GDM1 (cell line): ENCODE measurements at places on chromosomes 12 and 14.

DNA sequence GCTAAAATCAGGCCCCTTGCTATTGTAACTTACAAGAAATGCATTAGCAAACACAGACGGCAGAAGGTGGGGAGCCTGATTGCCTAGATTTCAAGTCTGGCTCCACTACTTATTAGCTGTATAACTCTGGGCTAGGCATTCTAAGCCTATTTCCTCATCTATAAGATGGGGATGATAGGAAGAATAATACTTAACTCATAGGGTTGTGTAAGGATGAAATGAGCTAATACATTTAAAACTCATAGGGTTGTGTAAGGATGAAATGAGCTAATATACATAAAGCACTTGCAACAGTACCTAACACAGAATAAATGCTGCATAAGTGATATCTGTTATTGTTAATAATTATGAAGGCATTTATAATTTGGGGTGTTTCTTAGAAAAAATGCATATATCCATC, 60.1 kb upstream of the DIO2 start:
- no peak for DNase-seq

- no peak for DNase-seq
Measured at GRCh38 chr14:101361044-101361443, 200.3 kb upstream of the DIO3 start.

DNA sequence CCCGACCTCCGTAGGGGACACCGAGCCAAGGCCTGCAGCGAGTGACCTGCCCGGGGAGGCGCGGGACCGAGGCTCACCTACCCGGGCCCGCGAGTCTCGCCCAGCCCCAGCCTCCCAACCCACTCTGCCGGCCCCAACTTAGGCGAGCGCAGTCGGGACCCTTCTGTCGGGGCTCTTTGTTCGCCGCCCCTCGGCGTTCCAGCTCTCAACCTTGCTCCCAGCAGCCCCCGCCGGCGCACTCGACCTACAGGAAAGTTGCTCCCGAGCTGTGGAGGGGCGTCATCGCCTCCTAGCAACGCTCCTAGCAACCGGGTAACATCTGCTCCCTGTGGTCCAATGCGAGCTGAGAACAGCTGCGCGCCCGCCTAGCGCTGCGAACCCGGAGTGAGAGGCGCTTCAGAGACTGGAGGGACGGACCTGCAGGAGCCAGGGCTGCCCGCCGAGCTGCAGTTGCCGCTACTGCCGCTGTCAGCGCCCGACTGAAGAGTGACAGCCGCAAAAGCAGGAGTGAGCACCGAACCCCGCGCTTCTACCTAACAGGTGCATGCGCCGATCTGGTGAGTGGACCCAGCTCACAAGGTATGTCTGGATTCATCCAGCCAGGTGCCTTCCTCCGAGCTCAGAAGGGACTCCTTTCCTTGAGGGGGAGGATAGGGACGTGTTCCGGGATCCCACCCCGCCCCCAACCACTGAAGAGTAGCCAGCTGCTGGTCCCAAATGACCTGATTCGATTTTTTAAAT, 355.0 kb downstream of the SNAPC1 start:
- no peak for DNase-seq

- DNase-seq: no peak
Measured at GRCh38 chr14:57875296-57875695, 9.4 kb upstream of the SLC35F4 start.

DNA sequence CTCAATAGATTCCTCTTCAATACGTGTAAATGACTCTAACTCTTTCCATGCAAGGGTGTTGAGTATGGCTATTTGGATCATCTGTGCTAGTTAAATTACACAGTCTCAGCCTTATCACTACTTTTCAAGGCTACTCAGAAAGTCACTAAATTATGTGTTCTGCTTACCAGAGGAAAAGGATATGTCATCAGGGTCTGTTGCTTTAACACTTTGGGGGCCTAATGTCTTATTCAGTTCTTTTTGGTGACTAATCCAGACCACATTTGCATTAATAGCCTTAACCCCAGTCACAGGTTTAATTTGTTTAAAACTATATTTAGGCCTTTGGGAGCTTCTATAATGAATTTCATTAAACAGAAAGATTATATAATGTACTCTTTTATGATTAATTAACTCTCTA, 649.3 kb downstream of the RPS29 start:
- no peak for DNase-seq

DNA sequence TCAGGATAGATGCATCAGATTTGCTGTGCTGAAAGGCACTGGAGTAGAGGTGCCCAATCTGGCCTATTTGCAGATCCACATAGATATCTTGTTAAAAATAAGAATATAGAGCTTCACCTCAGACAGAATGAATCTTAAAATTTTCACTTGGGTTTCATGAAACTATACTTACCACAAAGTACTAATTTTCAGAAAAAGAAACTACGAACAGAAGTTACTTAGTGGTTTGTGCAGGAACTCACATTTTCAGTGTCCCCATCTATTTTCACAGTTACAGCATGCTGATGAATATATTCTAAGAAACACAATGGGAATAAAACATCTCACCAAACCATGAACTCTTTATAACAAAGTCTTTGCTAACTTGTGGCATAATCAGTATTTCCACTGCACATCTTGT, 449.4 kb downstream of the RERGL start:
- DNase-seq: no peak

- DNase-seq: no peak
Measured at GRCh38 chr12:106020736-106021135, 118.0 kb downstream of the NUAK1 start.

DNA sequence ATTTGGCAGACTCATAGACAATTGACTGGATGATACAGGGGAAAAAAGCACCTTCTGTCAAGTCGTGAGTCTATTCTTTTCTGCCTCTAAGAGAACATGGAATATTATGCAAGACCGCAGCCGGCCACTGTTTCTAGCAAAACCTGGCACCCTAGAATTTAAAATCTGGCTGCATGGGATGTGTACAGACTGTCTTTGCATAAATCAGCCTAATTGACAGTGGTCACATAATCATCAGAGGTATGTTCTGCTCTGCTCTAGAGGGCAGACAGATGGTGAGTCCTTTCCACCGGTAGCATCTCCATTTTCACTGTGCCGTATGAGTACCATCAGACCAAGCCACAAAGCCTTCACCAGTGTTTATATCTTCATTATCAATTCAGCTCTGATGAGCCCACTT, 80.6 kb downstream of the KCNK10 start:
- DNase-seq: no peak

- DNase-seq: no peak
Measured at GRCh38 chr12:26297396-26298070, 102.2 kb downstream of the SSPN start.

- no peak for DNase-seq
Measured at GRCh38 chr12:29970501-29970900, 186.8 kb upstream of the TMTC1 start.

- DNase-seq: no peak
Measured at GRCh38 chr14:99971941-99972747, 93.1 kb upstream of the EVL start.

GRCh38 chr12:2198005-2198501, 145.3 kb downstream of the CACNA1C start:
- DNase-seq: no peak

GRCh38 chr12:43318021-43318420, 234.0 kb downstream of the ADAMTS20 start:
- DNase-seq: no peak

GRCh38 chr14:76486251-76486743, 110.4 kb downstream of the ESRRB start:
- DNase-seq: no peak

DNA sequence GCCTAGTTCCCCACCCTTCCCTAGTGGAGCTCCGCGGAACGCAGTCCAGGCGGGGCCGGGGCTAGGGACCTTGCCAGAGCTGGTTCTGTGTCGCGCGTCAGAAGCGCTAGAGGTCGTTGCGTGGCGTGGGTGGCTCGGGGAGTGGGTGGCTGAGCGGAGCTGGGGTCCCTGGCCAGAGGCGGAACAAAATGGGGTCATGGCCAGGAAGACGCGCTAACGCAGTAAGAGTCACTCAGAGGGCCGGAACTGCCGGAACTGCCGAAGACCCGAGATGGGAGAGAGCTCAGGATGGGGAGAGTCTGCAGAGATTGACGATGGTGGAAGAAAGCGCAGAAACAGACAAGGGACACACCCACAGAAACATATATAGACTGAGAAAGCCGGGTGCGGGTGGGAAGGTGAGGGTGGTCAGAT, 4.8 kb downstream of the DGKA start:
- no peak for DNase-seq

DNA sequence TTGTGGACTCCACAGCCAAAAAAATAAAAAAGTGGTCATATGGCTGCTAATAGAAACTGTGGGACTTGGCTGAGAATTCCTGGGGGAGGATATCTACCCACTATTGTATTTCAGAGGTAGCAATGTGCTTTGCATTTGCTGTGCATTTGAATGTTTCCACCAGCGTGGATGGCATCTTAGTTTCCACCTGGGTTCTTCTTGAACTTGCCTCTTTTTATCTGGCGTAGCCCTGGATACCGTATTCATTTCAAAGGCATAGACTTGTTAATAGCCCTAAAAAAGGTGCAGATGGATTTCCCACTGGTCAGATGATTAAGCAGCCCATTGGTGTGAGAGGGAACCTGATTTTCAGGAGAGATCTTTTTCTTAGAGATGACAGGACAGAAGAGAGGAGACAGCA, 1.9 kb upstream of the MYF5 start:
- DNase-seq: no peak

- DNase-seq: no peak
Measured at GRCh38 chr12:93177208-93178153, 200.2 kb upstream of the NUDT4 start.

GRCh38 chr12:34345801-34346200, 323.5 kb downstream of the ALG10 start:
- no peak for DNase-seq

DNA sequence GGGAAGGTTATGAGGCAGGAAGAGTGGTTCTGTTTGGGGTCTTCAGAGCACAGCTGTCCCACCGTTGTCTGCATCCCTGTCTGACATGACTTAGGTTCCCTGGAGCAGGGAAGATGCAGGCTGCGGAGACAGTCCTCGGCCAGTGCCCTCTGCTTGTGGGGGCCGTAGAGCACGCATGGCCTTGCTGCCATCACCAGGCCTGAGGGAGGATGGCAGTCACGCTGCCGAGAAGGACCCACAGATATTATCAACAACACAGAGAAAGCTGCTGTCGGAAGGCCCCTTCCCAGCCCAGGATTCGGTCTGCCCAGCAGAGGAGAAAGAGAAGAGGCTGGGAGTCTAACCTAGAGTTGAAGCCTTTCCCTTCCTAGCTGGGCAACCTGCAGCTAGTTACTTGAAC, 35.0 kb downstream of the ERH start:
- no peak for DNase-seq

GRCh38 chr14:75452324-75452723, 24.5 kb downstream of the JDP2 start:
- DNase-seq: no peak

GRCh38 chr14:24710403-24711112, 76.6 kb upstream of the GZMB start:
- peak; percentile 39 for DNase-seq

- no peak for DNase-seq
Measured at GRCh38 chr12:52073531-52074381, 4.0 kb downstream of the ATG101 start.

- DNase-seq: no peak
Measured at GRCh38 chr12:92041742-92042141, 103.9 kb downstream of the BTG1 start.

DNA sequence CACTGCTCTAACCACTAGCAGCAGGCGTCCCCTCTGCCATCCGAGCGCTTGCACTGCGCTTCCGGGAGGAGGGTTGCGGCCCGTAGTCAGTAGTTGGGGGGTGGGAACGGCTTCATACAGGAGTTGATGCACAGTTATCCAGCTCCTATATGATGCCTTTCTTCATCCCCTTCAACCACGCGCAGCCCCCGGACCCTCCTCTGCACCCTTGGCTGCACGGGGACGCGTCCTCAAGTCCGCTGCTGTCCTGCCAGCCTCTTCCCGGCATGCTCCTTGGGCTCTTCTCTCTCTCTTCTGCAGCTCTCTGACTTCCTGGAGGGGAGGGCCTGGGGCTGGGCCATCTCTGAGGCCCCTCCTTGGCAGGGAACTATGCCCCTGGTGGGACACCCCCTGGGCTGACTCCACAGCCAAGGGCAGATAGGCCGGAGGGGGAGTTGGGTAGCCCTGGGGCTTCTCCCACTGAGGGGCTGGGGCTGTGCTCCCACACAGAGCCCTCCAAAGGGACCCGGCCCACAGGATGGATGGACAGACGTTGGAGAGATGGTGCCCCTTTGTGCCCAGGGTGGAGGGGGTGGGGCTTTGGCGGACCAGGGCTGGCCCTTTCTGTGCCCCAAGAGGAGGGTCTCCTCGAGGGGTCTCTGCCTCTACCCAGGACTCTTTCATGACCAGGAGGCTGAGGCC, 29.0 kb downstream of the RTL1 start:
- DNase-seq: no peak

GRCh38 chr14:29215853-29216252, 449.3 kb downstream of the FOXG1 start:
- DNase-seq: no peak

DNA sequence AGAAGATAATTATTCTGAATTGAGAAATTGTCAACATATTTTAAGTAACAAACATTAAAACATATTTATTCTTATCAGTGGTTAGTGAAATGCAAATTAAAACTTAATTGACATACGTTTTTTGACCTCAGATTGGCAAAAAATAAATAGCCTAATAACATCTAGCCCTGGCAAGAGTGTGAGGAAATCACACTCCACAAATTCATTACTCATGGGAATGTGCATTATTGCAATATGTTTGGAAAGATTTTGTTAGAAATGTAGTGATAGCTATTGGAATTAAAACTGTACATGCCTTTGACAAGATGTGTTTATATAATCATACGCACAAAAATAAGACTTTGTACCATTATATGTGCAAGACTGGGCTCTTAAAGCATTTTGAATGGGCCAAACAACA, 168.6 kb downstream of the KITLG start:
- DNase-seq: no peak

DNA sequence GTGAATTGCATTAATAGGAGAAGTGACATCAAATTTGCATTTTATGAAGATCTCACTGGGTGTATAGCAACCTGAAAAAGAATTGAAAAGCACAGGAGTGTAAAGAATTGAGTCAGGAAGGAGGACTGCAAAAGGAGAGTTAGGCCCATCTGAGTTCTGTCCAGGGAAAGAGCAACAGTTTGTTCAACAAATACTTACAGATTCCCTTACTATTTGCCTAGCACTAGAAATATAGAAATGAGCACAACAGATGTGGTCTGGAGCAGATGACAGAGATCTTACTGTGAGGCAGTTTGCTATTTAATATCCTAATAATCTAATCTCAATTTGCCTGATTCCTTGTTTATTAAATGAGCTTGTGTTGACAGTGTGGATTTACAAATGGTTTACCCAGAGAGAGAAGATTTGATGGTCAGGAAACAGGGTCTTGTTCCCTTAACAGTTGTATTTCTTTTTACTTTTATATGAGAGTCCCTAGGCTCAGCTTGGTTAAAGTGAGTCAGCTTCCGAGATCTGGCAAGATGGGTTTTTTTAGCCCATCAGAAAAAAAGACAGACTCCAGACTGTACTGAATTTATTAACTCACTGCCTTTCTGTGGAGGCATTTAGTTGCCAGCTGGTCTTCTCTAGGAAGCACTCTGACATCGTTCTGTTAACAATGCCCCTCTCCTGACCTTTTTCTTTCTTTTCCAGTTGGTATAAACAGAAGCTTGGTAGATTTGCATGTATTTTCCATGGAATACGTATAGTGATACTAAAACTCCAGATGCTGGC, 229.7 kb downstream of the TTC6 start:
- no peak for DNase-seq

GRCh38 chr12:53977596-53978445, 3.1 kb upstream of the HOTAIR start:
- DNase-seq: no peak
